ENCODE measurements at places on chromosomes 4 and X. TPM values are rescaled to one million over a fixed set of nuclear protein-coding genes. Genes with fewer than 3 reads are reported as not detected.

- no peak for DNase-seq
Observed at GRCh38 chrX:55489314-55490009, at the start of gene USP51. Gene USP51, minus strand, starts transcription at chrX:55489848. Its CDS starts 909 bp downstream, at chrX:55488939.

GRCh38 chrX:5842601-5843000 lies 386.1 kb downstream of the NLGN4X start:
- no peak for DNase-seq

DNA sequence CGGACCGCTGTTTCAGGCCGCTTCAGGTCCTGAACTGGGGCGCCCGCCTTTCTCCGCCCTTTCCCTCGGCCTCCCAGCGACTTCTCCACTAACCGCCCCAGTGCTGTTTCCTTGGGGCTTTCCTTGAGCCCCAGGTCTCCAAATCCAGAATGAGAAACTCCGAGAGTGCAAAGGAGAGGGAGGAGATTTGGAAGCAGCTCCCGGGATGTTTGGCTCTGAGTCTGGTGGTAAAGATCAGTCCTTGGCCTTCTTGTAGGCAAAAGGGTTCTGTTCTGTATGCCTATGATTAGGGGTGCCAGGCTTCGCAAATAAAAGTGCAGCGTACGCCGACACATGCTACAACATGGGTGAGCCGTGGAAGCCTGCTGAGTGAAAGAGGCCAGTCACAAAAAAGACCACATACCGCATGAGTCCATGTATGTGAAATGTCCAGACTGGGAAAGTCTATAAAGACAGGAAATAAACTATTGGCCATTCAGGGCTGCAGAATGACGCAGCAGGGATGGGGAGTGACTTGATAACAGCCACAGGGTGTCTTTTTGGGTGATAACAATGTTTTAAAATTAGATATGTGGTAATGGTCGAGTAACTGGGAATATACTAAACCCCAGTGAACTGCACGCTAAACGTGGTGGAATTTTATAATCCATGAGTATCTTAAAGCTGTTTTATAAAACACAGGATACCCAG lies 99.8 kb downstream of the TRAPPC11 start:
- no peak for DNase-seq

DNA sequence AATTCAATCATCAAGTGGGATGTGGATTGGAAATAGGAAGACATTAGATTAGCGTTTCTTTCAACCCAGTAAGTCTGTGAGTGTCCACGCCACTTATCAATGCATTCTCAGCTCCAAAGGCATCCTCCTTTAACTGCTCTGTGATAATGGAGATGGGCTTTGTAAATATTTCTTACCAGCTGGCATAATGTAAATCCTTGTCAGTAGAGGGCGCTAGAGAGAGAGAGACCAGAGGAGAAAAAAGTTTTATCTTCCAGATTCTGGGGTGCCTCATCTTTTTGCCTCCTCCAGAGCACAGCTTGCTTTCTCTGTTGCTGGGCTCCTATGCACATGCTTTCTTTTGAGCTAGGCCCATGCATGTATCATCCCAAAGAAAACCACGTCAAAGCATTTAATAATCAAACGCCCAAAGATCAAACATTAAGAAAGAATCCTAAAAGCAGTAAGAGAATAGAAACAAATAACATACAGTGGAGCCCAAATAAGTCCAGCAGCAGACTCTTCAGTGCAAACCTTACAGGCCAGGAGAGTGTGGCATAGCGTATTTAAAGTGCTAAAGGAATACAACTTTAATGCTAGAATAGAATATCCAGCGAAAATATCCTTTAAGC lies 9.6 kb upstream of the MTMR1 start:
- DNase-seq, result no peak

DNA sequence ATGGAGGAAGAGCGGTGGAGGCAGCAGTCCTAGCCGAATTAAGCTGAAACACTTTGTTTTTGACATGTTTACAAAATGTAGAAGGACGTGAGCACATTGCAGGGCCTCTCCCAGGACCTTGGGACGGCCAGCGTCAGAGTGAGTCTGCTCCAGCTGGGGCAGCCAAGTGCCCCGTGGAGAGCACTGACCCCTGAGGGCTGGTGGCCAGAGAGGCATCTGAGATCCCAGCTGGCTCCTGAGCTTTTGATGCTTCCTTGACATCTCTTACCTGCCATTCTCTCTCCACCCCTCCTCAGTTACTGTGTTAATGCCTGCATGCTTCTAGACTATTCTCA lies 24.7 kb downstream of the NAT8L start:
- no peak for DNase-seq

DNA sequence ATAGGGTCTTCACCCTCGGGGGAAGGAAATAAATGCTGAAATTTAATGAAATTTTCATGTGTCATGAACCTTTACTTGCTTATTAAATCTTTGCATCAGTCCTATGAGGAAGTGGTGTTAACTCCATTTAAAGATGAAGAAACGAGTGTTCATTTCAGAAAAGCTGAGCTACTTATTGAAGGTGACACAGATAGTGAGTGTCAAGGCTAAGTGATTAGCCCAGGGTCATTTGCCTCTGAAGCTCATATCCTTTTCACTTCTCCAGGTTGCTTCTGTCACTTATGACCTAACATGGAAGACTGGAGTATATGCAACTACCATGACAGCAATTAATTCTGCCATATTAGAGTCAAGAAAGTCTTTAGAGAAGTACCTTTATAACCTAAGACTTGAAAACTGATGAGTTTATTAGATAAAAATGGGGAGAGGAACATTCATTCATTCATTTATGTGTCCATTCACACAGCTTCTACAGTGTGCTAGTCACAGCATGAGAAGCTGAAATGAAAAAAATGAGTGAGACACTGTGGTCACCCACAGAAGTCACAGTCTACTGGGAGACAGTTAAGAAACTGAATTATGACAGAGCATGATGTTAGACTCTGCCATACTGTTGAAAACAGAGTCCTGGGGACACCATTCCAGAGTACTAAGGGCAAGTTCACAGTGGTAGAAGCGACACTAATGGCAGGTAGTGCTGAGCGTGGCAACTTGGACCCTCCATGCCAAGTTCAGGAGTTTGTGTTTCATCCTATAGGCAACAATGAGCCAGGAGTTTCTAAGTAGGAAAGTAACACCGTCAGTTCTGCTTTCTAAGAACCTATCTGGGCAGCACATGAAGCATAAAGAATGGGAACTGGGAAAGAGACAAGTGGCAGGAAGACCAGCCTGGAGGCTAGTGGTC lies 21.3 kb downstream of the ALPK1 start:
- DNase-seq, result no peak

- DNase-seq, result no peak
Observed at GRCh38 chr4:40322811-40323210, 12.3 kb upstream of the CHRNA9 start.

DNA sequence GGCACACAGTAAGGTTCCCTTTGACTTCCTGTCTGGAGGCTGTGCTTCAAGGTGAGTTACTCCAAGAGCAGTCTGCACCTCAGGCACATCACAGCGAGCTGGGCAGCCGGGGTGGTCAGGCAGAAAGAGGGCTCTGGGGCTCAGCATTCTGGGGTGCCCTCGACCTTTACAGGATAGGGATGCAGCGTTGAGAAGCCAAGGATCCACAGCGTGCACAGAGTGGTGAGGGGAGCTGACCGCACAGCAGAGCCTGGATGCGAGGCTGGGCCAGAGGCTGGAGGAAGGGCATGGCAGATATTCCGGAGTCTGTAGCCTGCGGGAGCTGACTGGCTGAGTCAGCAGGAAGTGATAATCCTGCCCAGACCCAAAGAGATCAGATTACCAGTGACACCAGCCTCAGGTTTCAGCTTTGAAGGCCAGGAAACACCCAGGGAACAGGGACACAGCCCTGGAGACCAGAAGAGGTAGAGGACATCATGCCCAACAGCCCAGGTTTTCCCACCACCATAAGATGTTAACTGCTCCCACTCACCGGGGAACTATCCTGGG lies 38.4 kb upstream of the PDLIM3 start:
- DNase-seq, result peak; percentile 17

The SLC49A3 gene
- polyA plus RNA-seq, result not detected

- no peak for DNase-seq
Observed at GRCh38 chr4:86223472-86223871, 136.4 kb downstream of the MAPK10 start.

DNA sequence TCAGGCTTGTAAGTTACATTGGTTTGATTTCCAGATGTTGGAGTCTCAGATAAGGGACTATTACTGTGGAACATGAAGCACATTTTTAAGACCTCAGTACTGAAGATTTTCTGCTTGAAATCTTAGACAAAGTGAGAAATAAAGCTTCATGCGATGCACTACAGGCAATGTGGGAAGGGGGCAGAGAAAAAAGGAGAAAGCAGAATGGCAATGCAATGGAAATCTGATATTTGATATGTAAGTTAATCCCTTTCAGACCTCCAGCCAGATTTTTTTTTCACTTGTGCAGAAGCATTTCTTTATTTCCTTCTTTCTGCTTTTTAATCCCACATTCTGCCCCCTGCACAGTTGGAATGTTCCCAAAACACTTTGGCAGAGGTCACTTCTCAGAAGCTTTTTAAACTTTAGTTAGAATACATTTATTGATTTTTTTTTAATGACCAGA lies 174.3 kb downstream of the ADGRL3 start:
- no peak for DNase-seq

- no peak for DNase-seq
Observed at GRCh38 chr4:53790286-53790685, 199.0 kb upstream of the LNX1 start.

The MAGEA12 gene
- polyA plus RNA-seq, result not detected

- no peak for DNase-seq
Observed at GRCh38 chr4:162056990-162057389, 106.8 kb downstream of the FSTL5 start.

The SGMS2 gene
- 41.1 TPM for polyA plus RNA-seq

The IRS4 gene
- polyA plus RNA-seq, result not detected

DNA sequence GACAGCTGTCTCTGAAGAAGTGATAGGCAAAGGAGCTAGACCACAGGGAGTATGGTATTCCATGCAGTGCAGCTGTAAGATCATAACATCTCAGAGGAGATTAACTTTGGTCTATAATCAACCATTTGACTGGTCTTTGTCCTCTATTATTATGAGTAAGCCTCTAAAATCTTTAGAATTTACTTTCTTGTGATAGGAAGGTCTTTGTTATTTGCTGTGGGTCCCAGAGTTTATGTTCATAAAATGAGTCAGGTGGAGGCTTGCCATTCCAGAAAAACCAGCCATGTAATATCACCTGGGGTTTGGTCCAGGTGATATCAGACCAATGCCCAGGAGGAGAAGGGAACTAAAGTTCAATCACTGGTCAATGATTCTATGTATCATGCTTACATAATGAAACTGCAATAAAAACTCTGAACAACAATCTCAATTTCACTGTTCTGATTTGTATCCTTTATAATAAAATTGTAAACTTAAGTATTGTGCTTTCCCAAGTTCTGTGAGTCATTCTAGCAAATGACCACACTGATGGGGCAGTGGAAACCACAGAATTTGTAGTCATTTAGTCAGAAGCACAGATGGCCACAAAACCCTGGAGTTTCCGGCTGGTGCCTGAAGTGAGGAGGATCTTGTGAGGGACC lies 239.6 kb upstream of the TRAM1L1 start:
- DNase-seq, result peak; percentile 19

- DNase-seq, result no peak
Observed at GRCh38 chr4:87005690-87006425, 71.0 kb downstream of the AFF1 start.

DNA sequence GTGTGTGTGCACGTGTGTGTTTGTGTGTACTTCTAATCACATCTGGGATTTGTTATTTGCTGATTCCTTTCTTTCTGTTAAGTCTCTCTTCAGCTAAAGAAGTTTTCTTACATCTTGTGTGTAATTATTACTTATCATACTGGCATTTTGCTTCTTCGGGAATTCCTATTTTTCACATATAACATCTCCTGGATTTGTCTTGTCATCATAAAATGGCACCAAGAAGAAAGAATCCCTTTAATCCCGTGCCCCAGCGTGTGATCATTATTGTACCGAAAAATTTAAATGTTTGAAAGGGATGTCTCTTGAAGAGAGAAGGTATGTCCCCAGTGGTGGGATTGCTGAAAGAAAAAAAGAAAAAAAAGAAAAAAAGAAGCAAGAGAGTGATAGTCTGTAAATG lies 72.3 kb downstream of the ZFX start:
- DNase-seq, result no peak

DNA sequence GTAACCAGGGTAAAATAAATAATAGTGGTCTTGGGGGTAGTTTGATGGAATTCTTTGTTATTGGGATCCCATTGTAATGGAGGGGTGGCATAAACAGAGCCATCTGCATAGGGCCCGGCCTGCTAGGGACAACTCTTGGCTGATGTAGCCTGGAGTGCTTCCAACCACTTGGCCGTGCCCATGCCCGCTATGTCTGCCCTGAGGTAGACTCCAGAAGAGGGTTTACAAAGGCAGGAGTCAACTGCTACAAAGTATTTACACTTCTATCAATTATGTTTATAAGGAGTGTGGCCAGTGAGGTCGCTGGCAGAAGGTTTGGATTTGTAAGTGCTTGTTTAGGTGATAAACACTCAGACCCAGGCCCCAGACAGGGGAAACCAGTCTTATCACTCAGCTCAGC lies 8.1 kb downstream of the RASL11B start:
- DNase-seq, result no peak

GRCh38 chr4:2253160-2254084 lies 8.5 kb downstream of the MXD4 start:
- DNase-seq, result no peak

DNA sequence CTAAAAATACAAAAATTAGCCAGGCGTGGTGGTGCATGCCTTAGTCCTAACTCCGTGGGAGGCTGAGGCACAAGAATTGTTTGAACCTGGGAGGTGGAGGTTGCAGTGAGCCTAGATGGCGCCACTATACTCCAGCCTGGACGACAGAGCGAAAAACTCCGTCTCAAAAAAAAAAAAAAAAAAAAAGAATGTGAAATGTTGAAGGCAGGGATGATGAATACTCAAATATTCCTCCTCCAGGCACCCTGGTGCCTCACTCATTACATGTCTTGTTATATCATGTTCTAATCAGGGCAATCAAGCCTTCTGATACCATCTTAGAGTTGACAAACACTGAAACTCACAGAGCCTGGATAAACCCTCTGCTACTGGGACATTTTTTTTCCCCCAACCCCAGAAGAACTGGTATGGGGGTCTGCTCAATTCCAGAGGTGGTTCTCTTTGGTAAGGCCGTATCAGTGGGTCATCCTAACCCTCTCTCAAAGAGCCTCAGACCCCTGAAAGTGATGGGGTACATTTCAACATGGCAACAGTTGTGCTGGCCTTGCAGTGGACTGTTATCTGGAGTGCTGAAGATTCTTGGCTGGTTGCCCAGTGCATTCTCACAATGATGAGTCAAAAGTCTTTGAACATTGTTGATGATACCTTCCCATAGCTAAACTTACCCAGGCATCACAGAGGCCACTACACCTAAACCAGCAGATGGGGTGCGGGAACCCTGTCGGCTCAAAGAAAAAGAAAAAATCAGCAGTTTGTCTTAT lies 2.4 kb upstream of the SH3KBP1 start:
- DNase-seq, result no peak

- DNase-seq, result no peak
Observed at GRCh38 chr4:188171551-188171950, 32.3 kb downstream of the TRIML1 start.

The BEX1 gene
- 2.5 TPM for polyA plus RNA-seq
